NCI-H2107 (cell line): ENCODE measurements at places on chromosomes 11 and 22.
A peak's percentile ranks its signal among the peaks of the same experiment; 100 is the strongest.

GRCh38 chr11:59551659-59552521 is 40.6 kb downstream of the OR4D9 start:
- no peak for DNase-seq

DNA sequence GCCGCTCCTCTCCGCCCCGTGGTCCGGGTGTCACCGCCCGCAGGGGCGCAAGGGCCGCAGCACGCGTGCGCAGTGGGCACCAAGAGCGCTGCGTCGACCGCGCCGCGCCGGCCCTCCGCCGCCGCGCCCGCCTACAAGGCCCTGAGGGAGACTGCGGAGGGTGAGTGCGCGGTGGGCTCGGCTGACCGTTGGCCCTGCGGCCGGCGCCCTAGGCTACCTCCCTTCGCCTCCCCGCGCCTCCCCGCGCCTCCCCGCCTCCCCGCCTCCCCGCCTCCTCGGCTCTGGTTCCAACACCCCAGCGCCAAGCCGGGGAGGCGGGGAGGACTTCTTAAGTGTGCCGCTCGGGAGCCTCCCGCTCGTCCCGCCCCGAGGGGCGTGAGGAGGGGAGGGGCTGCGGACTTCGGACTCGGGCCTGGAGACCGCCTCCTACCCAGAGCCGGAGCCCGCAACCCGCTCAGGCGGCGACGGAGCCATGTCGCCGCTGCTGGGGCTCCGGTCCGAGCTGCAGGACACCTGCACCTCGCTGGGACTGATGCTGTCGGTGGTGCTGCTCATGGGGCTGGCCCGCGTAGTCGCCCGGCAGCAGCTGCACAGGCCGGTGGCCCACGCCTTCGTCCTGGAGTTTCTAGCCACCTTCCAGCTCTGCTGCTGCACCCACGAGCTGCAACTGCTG is at the start of gene AQP11:
Gene AQP11 (plus strand): TSS at position 433 of the 673 bp plus-strand sequence. CDS start 40 bp downstream, at position 473.
- peak; percentile 57 for DNase-seq

- no peak for DNase-seq
Observed at GRCh38 chr11:131428853-131429252, 58.4 kb downstream of the NTM start.

- no peak for DNase-seq
Observed at GRCh38 chr11:64924910-64925284, 408 bp downstream of the PPP2R5B start.

- DNase-seq = no peak
Observed at GRCh38 chr11:107043242-107044006, 25.1 kb upstream of the GUCY1A2 start.

DNA sequence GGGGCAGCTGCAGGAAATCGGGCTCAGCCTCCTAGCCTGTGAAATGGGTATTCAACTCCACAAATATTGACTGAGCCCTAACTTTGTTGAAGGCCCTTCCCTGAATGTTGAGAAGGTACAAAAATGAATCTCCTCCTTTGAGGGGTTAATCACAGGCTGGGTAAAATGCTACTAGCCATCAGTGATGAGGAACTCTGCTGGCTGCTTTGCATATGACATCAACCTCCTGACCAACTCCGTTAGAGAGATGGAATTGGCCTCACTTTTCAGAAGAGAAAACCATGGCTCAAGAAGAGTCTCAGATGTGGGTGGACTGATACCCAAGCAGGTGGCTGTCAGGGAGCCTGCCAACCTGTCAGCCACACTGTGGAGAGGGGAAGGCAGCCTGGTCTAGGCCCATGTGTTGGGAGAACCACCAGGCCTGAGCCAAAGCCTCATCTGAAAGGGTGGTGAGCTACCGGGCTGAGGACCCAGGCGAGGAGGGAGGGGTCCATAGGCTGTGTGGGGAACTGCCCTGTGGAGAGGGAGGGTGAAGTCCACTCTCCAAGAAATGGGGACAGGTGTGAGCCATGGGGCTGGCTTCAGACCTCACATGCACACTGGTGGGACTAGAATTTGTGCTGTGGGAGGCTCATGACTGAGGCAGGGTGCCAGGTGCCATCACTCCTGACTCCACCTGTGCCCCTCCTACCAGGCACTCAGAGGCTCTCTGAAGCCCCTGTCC is 11.8 kb downstream of the CDCA5 start:
- DNase-seq = no peak

DNA sequence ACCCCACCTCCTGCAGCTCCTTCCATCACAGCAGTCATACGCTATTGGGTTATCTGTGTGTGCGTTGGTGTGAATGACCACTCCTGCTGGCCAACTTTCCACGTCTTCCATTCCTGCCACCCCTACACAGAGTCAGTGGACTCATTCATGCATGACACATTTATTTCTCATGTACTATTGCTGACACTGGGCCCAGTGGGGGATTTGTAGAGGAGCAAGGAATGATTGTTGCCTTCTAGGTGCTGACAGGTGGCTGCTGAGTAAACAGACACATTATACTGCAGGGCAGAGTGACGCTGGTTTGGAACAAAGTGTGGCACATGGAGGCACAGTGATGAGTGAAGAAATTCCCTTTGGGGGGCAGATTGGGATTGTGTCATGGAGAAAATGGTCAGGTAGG is 113.9 kb downstream of the CCDC81 start:
- peak; percentile 22 for DNase-seq

- DNase-seq = no peak
Observed at GRCh38 chr11:71208011-71208774, 44.2 kb downstream of the SHANK2 start.

GRCh38 chr22:48198489-48199459 is 1436.3 kb downstream of the TBC1D22A start:
- no peak for DNase-seq

DNA sequence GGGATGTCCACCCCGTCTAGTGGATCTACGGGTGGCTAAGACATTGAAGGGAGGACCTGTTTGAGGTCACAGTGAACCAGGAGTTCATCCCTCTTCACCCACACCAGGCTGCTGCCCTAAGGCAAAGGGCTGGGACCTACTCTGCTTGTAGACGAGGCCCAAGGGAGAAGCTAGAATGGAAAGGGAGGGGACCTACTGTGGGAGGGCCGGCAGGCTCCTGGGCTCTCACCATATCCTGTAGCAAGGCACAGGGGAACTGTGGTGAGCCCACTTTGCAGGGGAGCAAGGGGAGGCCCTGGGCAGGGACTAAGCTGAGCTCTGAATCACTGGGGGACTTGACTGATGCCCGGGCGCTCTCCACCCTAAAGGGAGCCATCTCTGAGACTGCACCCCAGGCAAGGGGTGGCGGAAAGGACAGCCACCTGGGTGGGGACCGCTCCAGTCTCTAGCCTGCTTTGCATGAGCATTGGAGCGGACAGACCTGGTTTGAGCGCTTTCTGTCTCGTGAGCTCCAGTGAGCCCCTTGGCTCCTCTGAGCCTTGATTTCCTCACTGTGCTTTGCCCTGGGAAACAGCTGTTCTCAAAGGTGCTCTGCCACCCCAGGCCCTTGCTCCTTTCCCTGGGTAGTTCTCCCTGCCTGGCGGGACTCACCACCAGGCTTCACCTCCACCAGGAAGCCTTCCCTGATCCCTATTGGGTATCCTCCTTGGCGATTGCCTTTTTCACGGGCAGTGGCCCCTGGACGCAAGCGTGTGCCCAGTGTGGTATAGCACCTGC is 24.2 kb downstream of the PARVG start:
- no peak for DNase-seq

DNA sequence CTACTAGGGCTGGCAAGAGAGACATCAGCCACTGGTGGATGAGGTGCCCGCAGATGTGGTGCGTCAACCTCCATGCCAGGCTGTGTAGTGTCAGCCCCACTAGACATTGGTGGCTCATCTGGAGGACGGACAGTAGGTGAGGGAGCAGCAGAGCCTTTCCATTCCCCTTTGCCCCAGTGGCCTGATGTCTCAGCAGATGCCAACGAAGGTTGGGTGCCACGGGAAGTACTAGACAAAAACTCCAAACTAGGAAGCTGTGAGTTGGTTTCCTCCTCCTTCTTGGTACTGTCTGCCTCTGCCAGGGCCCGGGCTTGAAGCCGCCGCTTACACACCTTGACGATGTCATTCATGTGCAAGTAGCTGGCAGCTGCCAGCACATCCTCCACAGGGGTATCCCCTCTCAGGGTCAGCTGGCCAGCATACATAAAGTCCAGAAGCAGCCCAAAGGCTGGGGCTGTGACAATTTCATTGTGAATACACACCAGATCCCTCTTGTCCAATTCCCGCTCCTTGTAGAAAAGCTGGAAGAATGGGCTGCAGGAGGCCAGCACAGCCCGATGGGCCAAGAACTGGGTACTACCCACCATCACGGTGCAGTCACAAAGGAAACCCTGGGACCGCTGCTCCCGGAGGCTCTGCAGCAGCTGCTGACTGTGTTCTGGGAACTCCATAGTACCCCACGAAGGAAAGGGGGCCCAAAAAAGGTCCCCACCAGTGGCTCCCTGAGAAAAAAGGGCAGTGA is 795 bp downstream of the ZBTB3 start:
- no peak for DNase-seq

- DNase-seq = peak; percentile 36
Observed at GRCh38 chr11:46724088-46724487, 5.1 kb downstream of the F2 start.

- DNase-seq = no peak
Observed at GRCh38 chr22:43342347-43343261, 568 bp downstream of the SCUBE1 start.

DNA sequence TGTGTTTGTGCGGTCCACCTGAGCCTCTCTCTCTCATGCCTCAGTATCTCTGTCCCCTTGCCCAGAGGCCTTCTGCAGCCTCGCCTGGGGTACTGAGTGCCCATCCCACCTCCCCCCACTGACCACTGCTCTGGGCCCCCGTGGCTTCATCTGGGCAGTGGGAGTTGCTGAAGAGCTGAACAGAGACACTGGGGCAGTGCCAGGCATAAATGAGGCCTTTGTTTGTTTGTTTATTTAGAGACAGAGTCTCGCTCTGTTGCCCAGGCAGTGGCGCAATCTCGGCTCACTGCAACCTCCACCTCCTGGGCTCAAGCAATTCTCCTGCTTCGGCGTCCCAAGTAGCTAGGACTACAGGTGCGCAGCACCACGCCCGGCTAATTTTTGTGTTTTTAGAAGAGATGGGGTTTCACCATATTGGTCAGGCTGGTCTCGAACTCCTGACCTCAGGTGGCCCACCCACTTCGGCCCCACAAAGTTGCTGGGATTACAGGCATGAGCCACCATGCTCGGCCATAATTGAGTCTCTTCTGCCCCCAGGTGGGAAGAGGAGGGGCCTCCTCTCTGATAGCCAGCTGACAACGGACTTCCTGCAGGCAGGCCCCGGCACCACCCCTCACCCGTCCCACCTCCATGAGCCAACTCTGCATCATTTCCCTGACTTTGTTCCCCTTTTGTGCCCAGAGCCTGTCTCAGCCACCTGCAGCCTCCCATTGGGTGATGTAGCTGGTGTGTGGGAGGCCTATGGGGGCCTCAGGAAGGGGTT is 9.3 kb downstream of the CRYBB3 start:
- DNase-seq = no peak

GRCh38 chr22:22024440-22024839 is 41.9 kb upstream of the TOP3B start:
- DNase-seq = no peak

DNA sequence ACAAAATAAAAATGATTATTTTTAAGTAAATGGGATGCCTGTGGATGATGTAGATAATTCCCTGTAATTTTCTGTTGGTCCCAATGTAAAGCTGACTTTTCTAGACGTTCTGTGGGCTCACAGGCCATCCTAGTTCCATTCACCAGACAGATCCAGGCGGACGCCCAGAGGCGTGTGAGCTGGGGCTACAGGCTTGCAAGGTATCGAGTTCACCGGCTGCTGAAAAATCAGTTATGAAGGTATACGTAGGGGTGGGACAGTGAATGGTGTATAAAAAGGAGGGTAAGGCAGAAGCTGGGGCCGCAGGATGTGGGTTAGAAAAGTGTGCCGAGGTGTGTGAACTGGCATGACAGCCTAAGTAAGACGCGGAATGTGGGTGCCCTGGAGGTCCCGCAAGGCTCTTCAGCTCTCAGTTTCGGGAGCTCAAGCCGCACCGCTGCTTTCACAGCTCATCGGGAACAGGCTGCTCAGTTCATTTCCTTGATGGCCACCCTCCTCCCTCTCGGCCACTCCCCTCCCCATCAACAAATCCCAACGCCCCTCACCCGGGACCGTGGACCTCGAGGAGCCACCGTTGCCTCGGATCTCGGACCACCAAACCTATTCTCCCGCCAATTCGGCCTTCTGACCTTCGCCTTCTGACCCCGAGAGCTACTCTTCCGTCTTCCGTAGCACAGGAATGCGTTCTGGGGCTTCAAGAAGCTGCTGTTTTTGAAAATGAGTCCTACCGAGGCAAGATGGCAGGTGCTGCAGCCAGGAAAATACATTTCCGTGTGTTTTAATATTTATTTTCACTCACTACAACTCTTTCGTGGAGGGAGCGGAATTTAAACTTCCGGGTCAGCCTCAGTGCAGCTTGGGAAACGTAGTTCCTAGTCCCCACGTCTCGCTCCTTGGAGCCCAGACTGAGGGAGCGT is at the start of gene XNDC1N:
Gene XNDC1N (minus strand): TSS at position 775 of the 917 bp plus-strand sequence. CDS start 5,241 bp downstream, outside the sequence.
- DNase-seq = peak; percentile 74
